Activated CD4-positive, alpha-beta memory T cell treated with anti-CD3 and anti-CD28 coated beads for 36 hours (primary cell): ENCODE measurements at places on chromosomes 5 and 9. TPM values are rescaled to one million over a fixed set of nuclear protein-coding genes. Genes with fewer than 3 reads are reported as not detected.

DNA sequence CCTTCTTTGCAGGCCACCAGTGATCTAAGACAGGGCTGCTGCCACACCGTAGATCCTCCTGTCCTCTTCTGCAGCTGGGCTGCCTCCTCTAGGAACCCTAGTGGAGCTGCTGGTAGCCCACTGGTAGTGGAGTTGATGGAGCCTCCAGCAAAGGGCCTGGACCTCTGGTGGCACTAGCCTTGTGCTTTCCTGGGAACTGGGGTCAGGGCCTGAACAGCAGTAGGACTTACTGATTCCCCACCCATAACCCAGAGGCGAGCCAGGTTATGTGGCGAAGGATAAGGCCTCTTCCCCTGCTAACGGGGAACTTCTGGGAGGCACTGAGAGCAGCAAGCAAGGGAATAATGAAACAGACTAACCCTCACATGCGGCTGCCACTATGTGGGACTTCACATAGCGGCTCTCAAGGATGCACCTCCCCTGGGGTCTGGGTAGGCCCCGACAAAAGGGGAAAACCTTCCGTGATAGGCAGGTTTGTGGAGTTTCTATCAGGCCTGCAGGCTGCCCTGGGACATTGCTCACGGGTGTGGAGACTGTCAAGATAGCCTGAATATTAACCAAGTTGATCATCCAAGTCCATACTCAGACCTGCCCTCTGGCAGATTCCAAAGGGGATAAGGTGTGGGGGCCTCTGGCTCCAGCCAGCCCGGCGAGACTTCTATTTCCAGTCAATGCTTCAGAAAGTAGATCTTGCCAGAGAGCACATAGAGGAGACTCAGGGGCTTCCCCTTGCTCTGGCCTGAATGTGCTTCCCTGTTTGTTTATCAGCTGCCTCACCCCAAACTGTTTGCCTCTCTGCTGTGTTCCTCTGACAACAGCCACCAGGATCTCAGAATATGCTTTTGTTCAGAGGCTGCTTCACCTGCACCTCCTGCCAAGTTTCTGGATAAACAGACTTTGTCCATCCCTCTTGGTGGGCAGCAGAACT lies 7.4 kb downstream of the SLC22A4 start:
- peaks cover 4% of the 10 kb centered on the region for H3K36me3 ChIP-seq
- no peak overlapping the region for H3K4me3 ChIP-seq
- H3K27me3 ChIP-seq: peaks cover 1% of the 10 kb centered on the region
- H3K4me1 ChIP-seq: peaks cover 9% of the 10 kb centered on the region

DNA sequence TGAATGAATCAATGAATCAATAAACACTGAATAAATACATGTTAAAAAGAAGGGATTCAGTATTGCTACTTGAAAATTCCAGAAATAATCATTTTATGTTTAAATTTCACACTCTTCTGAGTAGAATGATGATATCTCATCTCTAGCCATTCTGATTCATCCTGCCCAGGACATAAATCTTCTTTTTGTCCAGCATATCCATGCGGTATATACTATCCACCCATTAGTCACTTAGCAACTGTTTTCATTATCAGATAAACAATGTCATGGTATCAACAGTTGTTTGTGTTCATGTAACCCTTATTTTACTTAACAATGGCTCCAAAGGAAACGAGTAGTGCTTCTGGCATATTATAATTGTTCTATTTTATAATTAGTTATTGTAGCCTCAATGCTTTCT lies 432.4 kb upstream of the SMC2 start:
- no peak for DNase-seq
- no peak overlapping the region for H3K27ac ChIP-seq
- H3K36me3 ChIP-seq: no peaks in the 10 kb centered on the region
- no peaks in the 10 kb centered on the region for H3K27me3 ChIP-seq

DNA sequence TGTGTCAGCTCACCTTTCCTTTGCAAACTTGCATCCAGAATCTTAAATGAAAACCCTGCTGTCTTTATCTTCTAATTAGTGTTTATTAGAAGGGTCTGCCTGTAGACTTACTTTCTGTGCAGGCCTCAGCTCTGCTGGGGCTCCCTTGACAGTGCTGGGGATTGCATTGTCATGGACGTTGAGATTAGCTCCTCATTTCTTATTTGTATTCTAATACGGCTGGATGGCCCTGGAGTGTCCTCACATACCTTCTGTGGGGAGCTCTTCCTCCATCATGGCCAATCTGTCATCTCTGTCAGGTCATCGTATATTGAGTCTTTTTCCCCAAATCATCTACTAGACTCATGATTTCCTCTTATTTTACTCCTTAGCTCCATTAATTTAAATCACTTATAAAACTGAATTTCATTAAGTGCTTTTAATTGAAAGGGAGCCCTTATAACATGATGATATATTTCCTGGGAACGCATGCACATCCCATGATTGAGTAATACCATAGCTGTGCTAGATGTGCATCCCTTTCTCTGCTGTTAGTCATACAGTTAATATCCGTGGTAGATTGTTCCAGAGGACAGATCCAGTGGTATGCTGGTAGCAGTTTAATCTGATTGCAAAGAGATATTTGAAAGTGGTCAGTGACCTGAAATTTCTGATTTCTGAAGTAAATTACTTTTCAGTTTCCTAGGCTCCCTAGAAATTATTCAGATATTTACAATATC lies 61.6 kb downstream of the ICE1 start:
- H3K36me3 ChIP-seq: peaks cover 19% of the 10 kb centered on the region
- H3K4me1 ChIP-seq: peaks cover 20% of the 10 kb centered on the region
- no peak overlapping the region for H3K27ac ChIP-seq
- no peaks in the 10 kb centered on the region for H3K27me3 ChIP-seq
- H3K4me3 ChIP-seq: no peak overlapping the region

CDKN2B gene
- 0.05 TPM for total RNA-seq

DNA sequence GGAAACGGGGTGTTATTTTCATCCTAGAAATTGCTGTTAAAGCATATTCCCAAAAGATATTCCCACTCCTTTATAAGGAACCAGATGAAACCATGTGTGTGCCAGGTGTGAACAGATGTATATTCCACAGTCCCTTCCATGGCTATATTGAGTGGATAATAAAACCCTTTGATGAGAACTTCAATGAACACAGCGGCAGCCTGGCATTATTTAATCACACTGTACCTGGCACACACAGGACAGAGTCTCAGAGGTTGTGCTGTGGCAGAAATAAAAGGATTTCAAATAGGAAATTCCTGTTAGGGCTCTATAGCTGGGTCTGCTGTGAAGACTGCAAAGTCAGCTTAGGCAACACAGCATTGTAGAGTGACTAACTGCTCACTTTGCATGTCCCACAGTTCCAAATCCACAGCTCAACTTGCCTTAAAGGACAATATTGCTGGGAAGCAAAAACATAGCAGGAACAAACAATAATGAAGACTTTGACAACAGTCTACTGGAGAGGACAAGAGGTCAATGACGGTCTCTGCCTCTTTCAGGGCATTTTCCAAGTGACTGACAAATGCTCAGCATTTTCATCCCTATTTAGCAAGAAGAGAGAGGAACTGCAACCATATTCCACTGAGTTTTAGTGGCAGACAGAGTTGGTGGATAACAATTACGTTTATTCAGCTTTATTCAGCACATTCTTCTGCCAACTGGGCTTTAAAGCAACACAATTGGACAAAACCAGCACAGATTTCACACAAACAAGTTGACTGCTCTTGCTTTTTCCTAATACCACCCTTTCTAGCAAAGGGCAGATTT lies 255.7 kb upstream of the RGMB start:
- no peaks in the 10 kb centered on the region for H3K36me3 ChIP-seq
- H3K27ac ChIP-seq: no peak overlapping the region
- H3K27me3 ChIP-seq: no peaks in the 10 kb centered on the region

PFN3 gene
- total RNA-seq: not detected

DNA sequence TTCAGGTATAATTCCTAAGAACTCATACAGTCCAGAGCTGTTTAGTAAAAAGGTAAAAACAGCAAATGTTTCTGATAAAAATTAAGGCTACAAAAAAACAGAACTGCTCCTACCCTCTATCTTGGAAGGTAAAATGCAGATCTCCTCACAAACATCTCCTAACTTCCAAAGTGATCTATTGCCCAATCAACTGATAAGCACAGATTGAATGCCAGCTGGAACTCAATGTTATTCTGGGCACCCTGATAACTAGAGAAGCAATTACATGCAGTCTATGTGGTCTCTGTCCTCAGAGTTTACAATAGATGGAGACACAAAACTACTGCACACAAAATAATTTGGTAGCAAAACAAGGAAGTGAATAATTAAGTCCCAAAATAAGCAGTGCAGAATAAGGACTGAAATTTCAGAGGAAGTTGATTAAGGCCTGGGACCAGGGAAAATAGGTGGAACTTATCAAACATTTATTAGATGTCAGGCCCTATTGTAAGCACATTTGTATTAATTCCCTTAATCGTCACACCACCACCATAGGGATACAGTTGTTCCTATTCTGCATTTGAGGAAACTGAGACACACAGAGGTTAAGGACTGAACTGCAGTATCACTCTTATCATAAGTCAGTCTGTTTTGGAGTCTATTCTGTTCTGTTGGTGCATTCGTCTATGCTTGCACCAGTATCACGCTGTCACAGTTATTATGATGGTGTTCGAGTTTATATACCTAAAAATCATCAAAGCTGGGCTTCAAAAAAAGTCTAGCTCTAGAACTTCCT lies 102.2 kb upstream of the TARS1 start:
- DNase-seq: no peak
- H3K27ac ChIP-seq: no peak overlapping the region
- no peaks in the 10 kb centered on the region for H3K4me1 ChIP-seq
- no peak overlapping the region for H3K4me3 ChIP-seq

DNA sequence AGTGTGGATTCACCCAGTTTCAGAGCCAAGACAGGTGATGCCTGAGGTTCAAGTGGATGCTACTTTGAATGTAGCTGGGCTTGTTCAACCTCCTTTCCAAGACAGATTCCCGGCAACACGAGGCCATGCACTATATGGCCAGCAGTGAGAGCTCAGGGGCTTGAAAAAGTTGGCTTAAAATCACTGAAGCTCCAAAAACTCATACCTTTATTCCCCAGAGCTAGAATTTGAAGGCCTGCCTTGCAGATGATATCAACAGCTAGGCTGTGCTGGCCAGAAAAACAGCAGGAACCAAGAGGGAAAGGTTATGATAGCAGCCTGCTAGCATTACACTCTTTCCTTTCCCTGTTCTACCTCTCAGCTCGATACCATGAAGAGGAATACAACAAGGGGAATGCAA lies 120.2 kb upstream of the DAB2 start:
- H3K27me3 ChIP-seq: peaks cover 2% of the 10 kb centered on the region
- peaks cover 7% of the 10 kb centered on the region for H3K4me1 ChIP-seq
- H3K36me3 ChIP-seq: no peaks in the 10 kb centered on the region

DNA sequence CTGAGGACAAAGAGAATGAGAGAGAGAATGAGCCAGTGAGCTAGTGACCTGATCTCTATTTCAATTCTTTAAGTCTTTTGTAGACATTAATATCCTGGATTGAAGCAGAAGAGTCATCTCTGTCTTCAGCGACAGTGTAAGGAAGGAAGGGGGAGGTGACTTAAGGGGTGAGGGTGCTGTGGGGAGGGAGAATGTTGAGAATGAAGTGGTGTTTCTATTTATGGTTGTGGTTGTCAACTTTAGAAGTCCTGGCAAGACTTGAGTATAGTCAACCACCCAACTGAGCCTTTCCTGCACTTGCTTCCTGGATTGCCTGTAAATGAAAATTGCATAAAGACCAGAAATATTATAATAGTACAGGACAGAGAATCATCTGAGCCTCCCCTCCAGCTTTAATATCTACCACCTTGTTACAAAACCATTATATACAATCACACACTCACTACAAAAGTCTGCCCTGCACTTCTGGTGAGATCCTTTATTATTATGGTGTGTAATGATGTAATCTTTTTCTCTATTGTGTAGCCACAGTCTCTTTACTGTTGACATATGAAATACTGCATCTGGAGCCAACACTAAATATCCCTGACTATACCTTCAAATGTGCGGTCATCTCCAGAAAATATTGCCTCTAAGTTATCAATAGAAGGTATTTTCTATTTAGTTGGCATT lies 91.7 kb downstream of the NTRK2 start:
- H3K36me3 ChIP-seq: no peaks in the 10 kb centered on the region
- H3K27ac ChIP-seq: peak overlapping the region; percentile 49
- DNase-seq: peak; percentile 17
- H3K27me3 ChIP-seq: no peaks in the 10 kb centered on the region
- H3K4me1 ChIP-seq: peaks cover 28% of the 10 kb centered on the region
- no peak overlapping the region for H3K4me3 ChIP-seq

- no peaks in the 10 kb centered on the region for H3K4me1 ChIP-seq
- no peaks in the 10 kb centered on the region for H3K27me3 ChIP-seq
- no peak for DNase-seq
- no peak overlapping the region for H3K4me3 ChIP-seq
Observed at GRCh38 chr9:29556746-29557145, 1983.5 kb upstream of the C9orf72 start.

DNA sequence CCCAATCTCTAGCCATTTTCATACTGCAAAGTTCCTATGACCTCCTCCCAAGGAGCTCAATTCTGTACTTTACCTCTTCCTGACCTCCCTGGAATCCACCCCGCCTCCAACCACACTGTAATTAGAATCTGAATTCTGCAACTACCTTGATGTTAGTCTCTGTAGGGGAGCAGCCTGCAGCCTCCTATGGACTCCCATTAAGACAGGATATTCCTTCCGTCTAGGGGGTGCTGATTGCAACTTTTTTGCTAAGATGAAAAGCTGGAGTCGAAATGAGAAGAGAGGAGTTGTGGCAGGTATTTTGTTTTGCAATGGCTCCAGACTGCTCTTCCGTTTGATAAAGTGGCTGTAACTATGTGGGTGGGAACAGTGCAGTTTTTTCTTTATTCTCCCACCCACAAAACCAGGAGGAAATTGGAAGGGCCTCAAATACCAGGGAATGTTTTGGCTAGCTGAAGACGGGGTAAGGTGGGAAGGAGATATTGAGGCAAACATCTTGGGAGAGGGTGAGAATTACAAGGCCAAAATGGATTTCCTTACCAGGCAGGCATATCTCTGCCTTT lies 23.8 kb downstream of the ANXA2R start:
- peak overlapping the region; percentile 97 for H3K4me3 ChIP-seq
- H3K4me1 ChIP-seq: peaks cover 33% of the 10 kb centered on the region
- DNase-seq: no peak
- H3K27me3 ChIP-seq: no peaks in the 10 kb centered on the region
- peak overlapping the region; percentile 98 for H3K27ac ChIP-seq
- peaks cover 2% of the 10 kb centered on the region for H3K36me3 ChIP-seq

GRCh38 chr5:10438301-10438700 lies 3.4 kb upstream of the ROPN1L start:
- no peak overlapping the region for H3K4me3 ChIP-seq
- DNase-seq: no peak
- H3K27ac ChIP-seq: no peak overlapping the region
- H3K4me1 ChIP-seq: peaks cover 20% of the 10 kb centered on the region

DNA sequence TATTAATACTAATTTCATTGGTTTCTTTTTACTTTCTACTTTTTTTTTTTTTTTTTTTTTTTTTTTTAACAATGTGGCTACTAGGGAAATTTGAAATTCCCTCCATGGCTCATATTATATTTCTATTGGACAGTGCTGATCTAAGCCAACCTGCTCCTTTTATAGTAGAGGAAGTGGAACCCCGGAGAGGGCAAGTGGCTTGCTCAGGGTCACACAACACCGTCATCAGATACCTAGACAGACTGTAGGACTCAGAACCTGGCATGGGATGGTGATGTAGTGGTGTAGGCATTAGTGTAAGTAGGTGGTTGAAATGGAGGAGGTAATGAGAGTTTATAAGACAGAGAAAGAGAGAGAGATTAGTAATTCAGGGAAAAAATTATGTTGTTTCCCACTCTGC lies 10.8 kb downstream of the ZNF618 start:
- H3K27ac ChIP-seq: no peak overlapping the region
- H3K4me1 ChIP-seq: peaks cover 18% of the 10 kb centered on the region
- no peaks in the 10 kb centered on the region for H3K36me3 ChIP-seq
- no peaks in the 10 kb centered on the region for H3K27me3 ChIP-seq
- DNase-seq: no peak

GRCh38 chr9:76365028-76365427 lies 29.2 kb downstream of the RFK start:
- no peak for DNase-seq
- H3K4me1 ChIP-seq: no peaks in the 10 kb centered on the region
- no peak overlapping the region for H3K27ac ChIP-seq
- no peaks in the 10 kb centered on the region for H3K27me3 ChIP-seq
- H3K4me3 ChIP-seq: no peak overlapping the region
